NCI-H69 (cell line): ENCODE measurements at places on chromosomes 1 and 21.

- DNase-seq = no peak
These were observed 87.1 kb downstream of the FGGY start for GRCh38 chr1:59383963-59384362.

- DNase-seq = peak; percentile 40
These were observed 9.6 kb downstream of the CFAP45 start for GRCh38 chr1:159890390-159890789.

DNA sequence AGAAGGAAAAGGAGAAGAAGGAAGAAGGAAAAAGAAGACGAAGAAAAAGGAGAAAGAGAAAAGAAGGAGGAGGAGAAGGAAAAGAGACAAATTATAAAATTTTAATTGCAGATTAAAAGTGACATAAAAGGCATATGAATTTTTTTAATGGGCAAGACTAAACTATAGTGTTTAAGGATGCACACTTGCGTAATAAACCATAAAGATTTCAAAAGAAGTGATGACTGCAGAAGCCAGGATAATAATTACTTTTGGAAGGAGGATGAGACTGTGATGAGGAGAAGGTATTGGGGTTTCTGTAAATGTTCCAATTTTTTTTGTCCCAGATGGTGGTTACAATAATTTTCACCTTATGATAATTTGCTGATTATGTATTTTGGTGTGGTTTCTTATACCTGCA is 243.1 kb upstream of the PKN2 start:
- DNase-seq = no peak

GRCh38 chr1:183565261-183565660 is 25.0 kb downstream of the NCF2 start:
- DNase-seq = no peak

- DNase-seq = no peak
These were observed 72.5 kb downstream of the RUNX3 start for GRCh38 chr1:24857507-24858133.

DNA sequence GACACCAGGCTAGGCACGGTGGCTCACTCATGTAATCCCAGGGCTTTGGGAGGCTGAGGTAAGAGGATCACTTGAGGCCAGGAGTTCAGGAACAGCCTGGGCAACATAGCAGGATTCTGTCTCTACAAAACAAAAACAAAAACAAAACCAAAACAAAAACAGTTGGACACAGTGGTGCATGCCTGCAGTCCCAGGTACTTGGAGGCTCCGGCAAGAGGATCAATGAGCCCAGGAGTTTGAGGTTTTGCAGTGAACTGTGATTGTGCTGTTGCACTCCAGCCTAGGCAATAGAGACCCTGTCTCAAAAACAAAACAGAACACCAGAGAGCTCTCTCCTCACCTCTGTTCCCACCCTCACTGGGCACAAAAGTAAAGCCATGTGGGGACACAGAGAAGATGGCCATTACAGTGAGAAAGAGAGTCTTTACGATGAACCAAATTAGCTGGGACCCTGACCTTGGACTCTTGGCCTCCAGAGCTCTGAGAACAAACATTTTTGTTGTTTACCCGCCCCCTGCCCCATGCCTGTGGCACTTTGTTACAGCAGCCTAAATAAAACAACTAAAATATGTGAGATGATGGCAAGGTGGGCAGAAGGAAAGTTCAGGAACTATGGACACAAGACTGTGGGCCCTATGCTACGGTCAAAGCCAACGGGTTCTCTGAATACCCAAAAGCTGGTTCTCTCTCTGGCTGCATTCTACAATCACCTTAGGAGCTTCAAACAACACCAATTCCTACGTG is 9.8 kb downstream of the NADK start:
- DNase-seq = no peak

DNA sequence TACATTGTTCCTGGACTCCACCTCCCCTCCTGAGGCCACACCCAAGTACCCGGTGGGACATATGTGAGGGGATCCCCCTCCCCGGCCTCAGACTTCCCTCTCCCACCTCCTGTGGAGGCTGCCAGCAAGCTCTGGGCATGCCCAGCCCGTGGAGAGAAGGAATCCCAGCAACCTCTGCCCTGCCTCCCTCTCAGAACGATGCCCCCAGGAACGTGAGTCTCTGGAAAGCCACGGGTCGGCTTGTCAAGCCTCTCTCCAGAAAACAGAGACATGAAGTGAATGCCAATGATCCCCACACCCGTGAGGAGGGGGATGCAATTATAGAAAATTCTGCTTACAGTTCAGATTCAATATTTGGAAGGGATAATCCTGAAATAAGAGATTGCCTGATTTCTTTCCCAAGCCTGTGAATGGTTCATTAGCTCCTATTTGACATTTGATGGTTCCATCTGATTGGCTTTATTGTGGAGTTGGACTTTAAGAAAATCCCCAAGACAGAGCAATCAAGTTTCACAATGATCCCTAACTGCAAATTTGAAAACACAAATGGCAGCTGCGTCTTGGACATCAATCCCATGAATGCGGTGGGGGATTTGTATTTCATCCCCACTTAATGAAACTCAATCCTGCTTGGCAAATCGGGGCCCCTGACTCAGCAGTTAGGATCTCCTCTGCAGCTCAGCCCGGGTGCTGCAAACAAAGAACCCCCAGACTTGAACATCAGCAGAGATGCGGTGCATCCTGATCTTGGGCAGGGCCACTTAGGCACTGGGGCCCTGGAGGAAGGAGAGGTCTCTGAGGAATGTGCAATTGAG is 9.1 kb upstream of the GUCA2B start:
- DNase-seq = peak; percentile 39

- DNase-seq = no peak
These were observed 63.0 kb downstream of the KCNJ15 start for GRCh38 chr21:38319781-38320180.

GRCh38 chr1:31788825-31789256 is 24.7 kb upstream of the ADGRB2 start:
- peak; percentile 60 for DNase-seq

DNA sequence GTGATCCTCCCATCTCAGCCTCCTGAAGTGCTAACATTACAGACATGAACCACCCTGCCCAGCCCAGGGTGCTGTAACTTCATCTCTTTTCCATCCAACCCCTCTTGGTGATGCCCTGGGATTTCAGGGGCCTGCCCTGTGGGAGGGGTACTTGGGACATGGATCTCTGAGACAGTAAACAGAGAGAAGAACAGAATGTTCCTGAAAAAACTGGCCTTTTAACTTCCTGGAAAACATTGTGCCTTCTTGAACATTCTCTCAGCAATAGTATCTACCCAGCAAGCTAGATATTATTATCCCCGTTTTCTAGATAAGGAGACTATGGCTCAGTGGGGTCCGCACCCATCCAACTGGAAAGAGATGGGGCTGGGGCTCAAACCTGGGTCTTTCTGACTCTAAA is 57.0 kb downstream of the VWA5B1 start:
- no peak for DNase-seq

DNA sequence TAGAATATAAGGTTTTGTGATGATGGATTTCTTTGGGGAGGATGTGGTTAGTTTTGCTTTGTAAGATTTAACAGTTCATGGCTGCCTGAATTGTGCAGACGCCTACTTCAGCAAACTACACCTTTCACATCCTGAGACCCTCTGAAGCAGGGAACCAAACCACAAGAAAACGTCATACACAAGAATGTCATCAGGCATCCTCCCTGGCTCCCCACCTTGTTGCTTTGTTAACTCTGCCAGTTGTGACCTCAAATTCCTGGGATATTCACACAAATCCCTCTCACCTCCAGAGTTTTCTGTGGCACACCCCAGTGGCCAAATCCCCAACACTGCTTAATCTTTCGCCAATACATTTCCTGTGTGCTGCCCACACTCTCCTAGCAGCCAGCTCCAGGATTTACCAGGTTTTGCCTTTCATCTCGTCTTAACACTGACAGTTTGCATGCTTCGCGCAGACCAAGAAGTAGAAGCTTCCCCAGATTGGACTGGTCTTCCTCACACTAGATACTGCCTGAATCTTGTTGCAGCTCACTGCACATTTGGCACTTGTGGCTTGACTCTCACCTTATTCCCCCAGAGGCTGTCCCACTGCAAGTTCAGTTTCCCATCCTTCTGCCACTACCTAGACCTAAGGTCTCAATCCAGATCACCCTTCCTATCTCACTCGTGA is 51.1 kb upstream of the CTTNBP2NL start:
- no peak for DNase-seq
